ENCODE measurements at places on chromosomes 6 and 20.

GRCh38 chr6:41785689-41786450 lies 1.6 kb upstream of the TOMM6 start:
- DNase-seq, result no peak

- no peak for DNase-seq
Measured at GRCh38 chr6:162621246-162621645, 106.3 kb downstream of the PRKN start.

DNA sequence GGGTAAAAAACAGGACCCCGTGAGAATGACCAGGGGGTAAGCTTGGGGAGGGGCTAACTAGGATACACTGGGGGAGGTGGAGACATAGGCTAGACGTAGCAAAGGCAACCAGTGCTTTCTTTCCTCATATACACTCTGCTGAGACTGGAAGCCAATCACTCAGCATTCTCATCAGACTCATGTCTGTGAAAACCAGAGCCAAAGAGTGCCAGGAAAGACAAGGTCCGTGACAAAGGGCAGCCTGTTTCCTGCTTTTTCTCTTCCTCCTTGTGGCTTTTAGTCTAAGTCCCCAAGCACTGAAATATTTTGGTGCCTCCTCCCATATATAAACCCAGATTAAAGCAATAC lies 97.9 kb upstream of the NEDD9 start:
- DNase-seq, result no peak

DNA sequence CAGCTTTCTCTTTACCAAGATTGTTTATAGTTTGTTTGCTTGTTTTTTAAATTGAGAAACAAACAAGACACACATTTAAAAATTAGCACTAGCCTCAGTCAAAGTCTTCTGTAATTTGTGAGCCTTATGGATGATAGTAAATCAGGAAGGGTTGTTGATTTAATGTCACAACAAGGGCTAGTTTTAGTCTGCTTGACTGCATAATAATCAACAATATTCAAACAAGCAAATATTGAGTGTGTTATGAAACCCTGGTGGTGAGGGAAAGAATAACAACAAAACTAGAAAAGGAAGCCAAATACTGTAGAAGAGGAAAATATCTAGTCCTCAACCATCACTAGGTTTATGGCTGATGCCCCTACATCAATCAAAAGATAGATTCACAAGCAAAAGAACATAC lies 228.6 kb downstream of the TBC1D7 start:
- no peak for DNase-seq

DNA sequence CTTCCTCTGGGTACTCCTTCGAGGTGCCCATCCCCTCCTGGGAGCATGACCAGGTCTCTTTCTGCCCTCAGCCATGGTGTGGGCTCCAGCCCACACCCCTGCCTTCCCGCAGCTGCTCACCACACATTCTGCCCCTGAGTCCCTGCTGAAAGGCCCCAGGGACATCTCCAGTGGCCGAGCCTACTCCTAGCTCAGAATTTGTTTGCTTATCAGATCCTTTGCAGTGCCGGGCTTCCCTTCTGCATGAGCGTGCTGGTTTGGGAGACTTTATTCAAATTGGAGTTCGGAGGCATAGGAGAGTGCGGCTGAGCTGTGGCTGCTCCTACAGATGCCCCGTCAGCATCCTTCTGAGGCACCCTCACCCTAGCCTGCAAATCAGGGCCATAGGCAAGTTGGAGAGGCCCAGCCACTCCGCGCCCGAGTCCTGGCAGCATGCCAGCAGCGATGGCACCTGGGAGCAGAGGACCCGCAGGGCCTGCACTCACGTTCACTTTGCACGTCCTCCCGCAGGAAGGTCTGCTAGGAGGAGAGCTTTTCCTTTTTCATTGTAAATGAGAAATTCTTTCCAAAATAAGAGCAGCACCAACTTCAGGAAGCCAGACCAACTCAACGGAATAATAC lies 327.3 kb downstream of the QKI start:
- DNase-seq, result no peak

DNA sequence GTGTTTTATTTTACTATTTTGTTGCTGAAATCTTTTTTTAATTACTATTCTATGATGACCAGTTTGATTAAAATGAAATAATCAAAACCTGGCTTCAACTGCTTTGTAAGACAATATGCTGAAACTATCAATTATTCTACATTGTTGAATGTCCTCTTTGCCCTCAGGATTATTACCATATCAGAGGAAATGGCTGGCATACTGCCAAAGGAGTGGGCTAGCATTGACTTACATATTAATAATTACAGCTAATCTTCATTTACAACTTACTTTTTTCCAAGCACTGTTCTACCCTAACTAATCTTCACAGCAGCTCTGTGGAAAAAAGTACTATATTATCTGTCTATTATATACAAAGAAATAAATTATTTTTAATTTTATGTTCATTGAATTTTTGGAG lies 560.5 kb downstream of the BCKDHB start:
- no peak for DNase-seq

GRCh38 chr6:11692451-11693376 lies 85.9 kb downstream of the ADTRP start:
- no peak for DNase-seq
